ENCODE measurements at places on chromosomes 1 and 21.

GRCh38 chr1:40451238-40451585 lies 936 bp downstream of the ZFP69B start:
- no peak for DNase-seq

- no peak for DNase-seq
Measured at GRCh38 chr1:39141925-39142324, 62.6 kb upstream of the MACF1 start.

DNA sequence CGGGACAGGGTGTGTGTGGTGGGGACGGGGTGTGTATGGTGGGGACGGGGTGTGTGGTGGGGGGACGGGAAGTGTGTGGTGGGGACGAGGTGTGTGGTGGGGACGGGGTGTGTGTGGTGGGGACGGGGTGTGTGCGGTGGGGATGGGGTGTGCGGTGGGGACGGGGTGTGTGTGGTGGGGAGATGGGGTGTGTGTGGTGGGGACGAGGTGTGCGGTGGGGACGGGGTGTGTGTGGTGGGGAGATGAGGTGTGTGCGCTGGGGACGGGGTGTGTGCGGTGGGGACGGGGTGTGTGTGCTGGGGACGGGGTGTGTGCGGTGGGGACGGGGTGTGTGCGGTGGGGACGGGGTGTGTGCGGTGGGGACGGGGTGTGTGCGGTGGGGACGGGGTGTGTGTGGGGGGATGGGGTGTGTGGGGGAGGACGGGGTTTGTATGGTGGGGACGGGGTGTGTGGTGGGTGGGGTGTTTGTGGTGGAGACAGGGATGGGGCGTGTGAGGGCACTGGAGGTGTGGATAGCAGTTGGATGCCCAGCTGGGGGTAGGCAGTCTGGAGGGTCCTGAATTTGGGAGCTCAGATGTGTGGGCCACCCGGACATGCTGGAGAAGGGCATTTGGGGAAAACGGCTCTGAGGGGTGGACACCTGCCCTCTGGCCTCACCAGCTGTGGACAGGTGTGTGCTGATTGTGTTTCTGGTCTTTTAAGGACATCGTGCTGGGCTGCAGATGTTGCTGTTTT lies 16.9 kb downstream of the IBA57 start:
- no peak for DNase-seq

- DNase-seq, result no peak
Measured at GRCh38 chr1:29243871-29244200, 7.5 kb downstream of the PTPRU start.

- DNase-seq, result no peak
Measured at GRCh38 chr1:168848051-168848450, 119.0 kb upstream of the DPT start.

DNA sequence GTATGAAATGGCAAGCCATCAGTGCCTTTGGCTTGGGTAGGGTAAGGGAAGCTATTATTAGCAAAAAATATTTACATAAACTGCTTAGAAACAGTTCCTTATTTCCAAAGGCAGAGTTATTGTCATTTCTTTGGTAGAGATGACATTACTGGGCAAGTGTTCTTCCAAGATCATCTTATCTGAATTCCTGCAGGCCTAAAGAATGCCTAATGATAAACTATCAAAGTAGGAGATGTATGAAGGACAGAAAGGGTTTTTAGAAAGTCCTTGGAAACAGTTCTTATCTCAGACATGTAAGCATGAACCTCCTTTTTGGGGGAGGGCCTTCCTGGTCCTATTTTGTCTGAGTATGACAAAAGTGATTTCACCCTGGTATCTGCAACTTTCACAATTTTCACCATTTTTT lies 5.1 kb upstream of the FRRS1 start:
- DNase-seq, result no peak

GRCh38 chr1:3706651-3707297 lies 45.5 kb upstream of the CCDC27 start:
- DNase-seq, result no peak

GRCh38 chr1:92795166-92795565 lies 10.3 kb upstream of the EVI5 start:
- no peak for DNase-seq

GRCh38 chr1:48882020-48882419 lies 105.3 kb upstream of the BEND5 start:
- DNase-seq, result no peak
